Activated CD4-positive, alpha-beta T cell treated with anti-CD3 and anti-CD28 coated beads for 36 hours (primary cell): ENCODE measurements at places on chromosomes 12 and 14.
A peak's percentile ranks its signal among the peaks of the same experiment; 100 is the strongest.

- DNase-seq = no peak
Observed at GRCh38 chr12:5650281-5650680, 218.4 kb downstream of the NTF3 start.

DNA sequence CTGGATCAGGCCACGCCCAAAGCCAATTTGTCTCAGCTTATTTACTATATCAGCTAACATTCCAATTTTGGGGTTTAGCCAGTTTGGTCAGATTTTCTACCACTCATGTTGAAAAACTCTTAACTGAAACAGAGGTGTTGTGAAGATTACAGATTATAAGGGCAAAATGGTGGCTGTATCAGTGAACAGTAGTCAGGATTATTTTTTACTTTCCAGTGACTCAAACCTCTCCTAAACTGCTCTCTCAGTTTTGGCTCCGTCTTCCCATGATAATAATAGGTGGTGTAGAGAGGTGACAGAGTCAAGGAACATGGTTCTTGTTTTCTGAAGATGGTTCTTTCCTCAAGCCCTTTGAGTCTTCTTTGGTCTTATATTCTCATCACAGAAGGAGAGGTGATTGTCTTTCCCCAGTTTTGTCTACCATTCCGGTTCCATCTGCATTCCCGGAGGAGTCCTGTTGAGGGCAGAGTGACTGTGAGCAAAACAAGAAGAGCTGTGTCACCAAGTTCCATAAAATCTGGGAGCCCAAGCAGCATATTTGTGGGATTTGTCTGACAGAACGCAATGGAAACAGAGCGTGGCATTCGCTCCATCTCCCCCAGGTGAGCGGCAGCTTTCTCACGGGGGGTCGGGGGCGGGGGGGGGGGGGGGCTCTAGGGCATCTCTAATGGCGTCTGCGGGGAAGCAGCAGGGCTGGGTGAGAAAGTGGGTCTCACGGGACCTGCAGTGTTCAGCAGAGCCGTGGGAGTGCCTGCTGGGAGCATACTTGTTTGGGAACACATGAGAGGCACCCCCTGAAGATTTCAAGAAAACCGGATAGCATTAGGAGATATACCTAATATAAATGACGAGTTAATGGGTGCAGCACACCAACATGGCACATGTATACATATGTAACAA lies 59.1 kb downstream of the TBC1D30 start:
- DNase-seq = no peak

DNA sequence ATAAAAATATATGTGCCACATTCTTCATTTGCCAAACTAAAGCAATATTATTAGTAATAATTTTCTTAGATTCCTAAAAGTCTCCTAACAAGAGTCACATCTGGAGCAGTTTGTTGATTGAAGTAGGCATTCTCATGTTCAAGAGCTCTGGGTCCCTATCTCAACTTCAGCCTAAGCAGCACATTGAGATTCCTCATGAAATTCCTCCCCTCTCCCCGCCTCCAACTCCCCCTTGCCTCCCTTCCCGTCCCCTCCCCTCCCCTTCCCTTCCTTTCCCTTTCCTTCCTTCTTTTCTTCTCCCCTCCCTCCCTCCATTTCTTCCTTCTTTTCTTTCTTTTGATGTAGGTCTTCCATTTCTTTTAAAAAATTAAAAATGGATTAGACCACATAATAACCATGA lies 48.7 kb upstream of the NAV3 start:
- no peak for DNase-seq

DNA sequence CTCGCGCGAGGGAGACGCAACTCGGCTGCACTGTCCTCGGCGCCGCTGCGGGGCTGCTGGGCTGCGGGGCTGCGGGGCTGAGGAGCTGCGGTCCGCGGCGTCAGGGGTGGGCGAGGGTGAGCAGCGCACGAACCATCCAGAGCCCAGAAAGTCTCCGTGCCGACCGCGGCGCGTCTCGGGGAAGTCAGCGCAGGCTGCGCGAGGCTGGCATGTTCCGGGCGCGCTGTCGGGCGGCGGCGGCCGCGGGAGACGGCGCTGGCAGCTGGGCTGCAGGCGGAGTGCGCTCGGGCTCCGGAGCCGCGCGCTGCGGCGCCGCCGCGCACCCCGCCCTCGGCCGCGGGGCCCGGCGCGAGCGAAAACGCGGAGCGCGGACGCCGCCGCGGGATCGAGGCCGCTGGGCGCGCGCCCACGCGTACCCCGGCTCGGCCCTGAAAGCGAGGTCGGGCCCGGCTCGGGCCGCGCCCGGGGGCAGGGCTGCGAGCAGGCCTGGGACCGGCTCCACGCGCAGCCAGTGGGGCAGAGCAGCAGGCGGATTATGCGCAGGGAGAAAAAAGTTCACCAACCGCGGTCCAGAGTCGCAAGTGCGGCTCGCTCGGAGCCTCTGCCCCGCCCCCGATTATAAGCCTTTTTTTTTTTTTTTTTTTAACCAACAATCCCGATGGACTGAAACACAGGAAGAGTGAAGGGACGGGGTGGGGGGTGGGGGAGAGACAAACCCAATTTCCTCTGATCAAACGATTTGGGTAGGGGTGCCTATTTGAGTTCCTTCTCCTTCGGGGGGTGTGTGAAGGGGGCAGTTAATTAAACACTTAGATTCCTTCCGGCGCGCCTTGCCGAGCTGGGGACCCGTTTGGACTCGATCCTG lies at the start of gene PRICKLE1:
Gene PRICKLE1, minus strand, starts transcription at position 282 of the 865 bp plus-strand sequence. CDS start 117,230 bp downstream, outside the sequence.
- DNase-seq = peak; percentile 56

DNA sequence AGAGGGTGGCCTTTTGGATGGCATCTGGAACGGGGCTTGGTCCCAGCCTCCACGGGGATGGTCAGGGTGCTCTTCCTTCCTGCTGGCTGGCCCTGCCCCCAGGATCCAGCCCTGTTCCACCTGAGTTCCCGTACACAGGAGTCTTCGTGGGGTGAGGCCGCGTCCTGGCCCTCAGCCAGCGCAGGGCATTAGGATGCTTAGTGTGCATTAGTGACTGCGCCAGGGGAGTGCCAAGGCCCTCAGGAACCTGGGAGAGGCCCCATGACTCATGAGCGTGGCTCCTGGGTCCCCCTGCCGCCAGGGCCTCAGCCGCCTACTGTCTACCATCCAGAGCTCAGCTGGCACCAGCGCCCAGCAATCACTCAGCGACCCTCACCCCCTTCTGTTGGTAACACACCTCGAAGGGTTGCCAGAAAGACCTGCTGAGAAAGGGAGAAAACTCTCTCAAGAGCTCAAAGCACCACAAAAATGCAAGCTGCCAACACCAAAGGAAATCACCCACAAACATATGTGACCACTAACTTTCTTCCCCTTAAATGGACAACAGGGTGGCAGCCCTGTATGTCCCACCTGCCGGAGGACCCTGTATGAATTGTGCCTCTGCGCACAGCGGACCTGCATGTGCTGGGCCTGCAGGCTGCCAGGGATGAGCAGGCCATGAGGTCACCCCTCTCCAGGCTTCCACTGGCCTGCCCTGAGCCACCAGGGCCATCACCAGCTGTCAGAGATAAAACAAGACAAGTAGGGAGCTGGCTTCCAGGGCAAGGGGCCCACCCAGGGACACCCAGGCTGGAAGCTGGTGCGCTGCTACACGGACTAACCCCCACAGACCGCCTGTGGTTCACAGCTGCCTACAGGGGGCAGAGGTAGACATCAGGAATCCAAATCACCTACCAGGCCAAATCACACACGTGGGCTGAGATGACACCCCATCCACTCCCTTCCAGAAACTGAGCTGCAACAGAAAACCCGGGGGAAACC lies 28.7 kb downstream of the CCDC85C start:
- DNase-seq = no peak

GRCh38 chr12:6376870-6377666 lies 1.7 kb upstream of the SCNN1A start:
- DNase-seq = no peak

- DNase-seq = no peak
Observed at GRCh38 chr14:80150301-80150700, 61.0 kb downstream of the DIO2 start.

DNA sequence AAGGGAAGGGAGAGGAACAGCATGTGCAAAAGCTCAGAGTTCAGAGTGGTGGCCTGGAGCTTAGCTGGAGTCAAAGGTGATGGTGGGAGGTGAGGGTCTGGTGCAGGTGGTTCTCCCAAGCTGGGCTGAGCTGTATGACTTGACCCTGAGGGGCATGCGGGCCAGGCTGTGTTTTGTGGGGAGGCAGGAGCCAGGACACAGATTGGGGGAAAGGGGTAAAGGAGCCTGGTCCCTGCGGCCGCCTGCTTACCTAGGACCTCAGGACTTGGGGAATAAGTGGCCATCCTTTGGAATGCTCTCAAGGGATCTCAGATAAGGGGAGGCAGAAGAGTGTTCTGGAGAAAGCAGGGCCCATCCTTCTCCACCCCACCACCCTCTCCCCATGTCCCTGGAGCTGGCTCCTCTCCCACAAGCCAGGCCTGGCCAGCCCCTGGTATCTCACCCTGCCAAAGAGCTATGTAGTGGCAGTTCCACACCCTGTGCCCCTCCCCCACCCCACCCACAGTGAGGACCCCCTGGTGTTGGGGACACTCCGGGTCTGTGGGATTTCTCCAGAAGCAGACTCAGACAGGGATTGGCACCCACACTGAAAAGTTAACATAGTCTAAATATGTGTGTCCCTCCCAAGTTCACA lies 19.9 kb upstream of the CEP170B start:
- DNase-seq = no peak

DNA sequence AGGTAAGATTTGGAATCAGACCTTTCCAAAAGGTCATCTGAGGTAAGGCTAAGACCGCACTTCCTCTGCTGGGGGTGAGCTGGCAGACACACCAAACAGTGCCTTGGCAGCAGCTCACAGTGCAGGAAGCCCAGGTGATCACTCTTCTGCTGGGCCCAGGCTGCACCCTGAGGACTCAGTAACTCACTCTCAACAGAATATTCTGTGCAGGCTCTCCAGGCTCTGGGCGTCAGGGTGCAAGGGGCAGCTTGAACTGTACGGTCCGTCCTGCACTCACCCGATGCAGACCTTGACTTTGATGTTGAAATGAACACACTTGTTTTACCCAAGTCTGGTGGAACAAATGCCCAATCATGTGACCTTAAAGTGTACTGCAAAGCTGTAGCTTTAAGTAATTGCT lies 6.0 kb downstream of the ALKBH2 start:
- no peak for DNase-seq

- no peak for DNase-seq
Observed at GRCh38 chr14:64089920-64090319, 204.3 kb downstream of the ESR2 start.

- no peak for DNase-seq
Observed at GRCh38 chr12:130251236-130251780, 86.4 kb upstream of the PIWIL1 start.

DNA sequence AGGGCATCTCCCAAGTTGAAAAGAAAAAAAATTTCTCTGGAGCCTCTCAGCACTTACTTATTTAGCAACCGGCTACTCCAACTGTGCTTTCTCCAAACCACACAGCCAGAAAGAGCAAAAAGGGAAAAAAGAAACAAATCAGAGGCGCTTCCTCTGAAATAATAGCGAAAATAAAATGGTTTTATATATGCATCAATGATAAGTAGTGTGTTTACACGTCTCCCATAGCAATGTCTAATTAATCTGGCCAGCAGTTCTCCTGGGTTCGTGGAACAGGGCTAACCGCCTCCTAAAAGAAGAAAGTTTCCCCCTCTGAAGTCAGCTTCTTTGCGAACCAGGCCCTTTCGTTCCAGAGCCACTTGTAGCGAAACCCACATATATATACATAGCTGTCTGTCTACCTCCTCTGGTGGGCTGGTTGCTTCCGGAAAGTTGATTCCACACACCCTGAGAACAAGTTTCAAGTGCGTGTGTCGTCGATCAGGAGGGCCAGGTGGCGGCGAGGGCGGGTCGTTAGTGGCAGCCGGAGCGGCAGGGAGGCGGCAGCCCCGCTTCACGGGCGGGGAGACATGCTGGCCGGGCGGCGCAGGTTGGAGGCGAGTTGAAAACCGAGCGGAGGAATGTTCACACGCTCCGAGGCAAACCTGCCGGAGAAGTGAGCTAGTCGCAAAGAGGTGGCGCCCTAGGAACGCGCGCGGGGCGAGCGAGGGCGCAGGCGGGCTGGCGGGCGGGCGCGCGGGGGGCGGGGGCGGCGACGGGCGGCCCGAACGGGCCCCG lies 2.7 kb downstream of the PTHLH start:
- peak; percentile 77 for DNase-seq

DNA sequence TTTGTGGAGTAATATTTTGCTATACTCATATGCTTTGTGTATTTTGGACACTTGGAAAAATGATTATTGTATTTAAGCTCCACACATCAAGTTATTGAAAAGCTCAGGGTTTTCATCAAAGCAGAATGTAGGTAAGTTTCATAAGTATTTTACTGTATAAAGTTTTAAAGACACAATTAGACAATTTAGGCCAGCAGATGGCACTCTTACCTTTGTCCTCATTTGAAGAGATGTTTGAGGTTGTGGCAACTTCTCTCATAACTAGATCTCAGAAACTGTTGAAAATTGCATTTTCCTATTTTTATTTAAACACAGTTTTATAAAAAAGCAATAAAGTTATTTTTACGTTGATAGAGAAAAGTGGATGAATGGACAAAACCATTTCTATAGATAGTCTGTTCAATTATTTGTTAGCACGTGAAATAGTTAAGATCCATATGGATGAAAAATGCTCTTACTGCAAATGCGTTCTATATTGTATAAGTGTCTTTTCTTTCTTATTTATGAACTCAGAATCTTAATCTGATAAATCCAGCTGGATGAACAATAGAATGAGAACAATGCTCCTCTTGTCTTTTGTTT lies 300.0 kb downstream of the AEBP2 start:
- DNase-seq = peak; percentile 35

DNA sequence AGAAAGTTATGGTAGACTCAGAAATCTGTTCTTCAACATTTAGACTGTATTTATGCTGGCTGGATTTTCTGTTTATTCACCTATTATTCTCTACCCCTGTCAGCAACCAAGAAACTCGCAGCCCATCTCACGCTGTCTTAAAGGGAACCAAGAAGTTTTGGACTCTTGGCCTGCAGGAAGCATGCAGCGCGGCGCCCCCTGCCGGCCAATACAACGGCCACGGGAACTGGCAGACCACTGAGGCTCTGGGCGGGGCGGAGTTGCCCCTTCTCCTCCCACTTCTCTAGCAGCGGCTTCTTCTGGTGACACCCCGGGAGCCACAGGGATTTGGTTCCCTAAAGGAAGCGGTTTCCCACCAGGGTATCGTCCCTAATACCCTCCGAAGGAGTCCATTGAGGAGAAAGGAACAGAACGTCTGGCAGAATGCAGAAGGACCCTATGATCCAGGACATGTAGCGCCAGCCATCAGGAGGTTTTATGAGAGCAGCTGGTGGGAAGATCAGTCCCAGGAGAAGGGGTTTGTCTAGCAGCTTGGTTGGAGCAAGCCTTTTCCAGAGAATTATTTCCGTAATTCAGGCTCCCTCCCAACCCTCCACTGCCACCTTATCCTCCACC lies 21.0 kb upstream of the RNASE2 start:
- peak; percentile 65 for DNase-seq

DNA sequence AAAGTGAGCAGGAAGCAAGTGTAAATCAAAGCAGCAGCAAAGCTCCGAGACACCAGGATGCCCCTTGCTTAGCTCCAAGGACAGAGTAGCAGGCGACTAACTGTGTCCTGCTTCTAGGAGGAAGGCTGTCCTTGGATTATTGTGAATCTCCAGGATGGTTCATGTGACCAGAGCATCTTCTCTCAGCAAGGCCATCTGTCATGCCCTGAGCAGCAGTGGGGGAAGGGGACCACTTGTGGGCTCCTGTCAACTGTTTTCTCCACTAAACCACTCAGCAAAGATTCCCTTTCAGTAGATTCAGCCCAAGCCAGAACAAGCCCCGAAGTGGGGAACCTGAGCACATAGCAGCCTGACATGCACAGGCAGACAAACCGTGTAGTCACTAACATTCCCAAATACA lies 19.4 kb downstream of the MAP3K9 start:
- DNase-seq = no peak
